Neural crest cell (in vitro differentiated cells): ENCODE measurements at places on chromosomes 4 and X.
A peak's percentile ranks its signal among the peaks of the same experiment; 100 is the strongest.

DNA sequence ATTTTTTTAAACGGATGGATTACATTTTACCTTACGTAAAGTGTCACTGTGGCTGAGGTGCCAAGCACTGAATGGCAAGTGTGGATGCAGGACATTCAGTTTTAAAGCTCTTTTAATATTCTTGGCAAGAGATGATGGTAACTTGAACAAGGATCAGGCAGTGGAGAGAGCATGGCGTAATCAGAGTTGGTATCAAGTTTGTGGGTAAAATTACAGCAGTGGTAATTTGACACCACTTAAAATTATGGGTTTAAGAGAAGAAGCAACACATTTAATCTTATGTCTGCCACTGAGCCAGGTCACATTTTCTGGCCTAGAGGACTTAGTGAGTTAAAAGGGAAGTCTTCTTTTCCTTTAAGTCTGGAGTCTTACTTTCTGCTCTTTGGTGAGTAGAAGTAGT lies 100.5 kb downstream of the NAA11 start:
- no peak for DNase-seq

DNA sequence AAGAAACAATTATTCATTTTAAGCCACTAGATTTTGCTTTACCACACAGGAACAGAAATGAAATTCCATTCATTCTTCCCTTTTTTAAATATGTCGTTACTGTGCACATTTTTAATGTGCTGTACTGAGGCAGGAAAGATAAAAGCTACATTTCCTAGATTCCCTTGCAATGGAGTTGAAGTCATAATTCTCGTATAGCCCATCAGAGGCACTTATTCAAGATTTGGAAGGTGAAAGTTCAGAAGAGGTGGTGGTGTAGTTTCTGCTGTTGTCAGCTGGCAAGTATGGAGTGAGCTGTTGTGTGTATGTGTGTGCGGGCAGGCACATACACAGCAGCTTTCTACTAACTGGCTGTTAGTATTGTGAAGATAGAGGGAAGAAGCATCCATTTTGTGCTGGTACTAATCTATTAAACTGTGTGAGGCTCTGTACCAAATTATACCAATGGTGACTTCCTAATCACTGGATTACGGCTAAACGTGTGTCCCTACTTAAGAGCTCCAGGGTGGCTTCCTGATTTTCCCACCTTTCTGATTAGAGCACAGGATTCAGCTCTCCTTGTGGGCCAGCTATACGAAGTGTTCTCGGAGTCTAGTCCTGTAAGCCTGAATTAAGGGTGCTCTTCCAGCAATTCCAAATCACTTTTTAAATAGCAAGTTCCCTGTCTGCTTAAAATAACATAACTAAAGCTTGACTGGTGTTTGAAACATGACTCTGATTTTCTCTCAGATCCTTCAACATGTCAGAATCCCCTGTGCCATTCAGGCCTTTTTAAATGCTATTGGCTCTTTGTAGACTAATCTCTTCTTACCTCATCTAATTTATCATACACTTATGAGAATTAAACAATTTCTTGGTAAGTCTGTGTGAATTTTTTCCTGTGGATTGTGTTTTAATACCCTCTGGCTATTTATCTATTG lies 43.8 kb downstream of the PDS5A start:
- DNase-seq = no peak

GRCh38 chr4:159607809-159608208 lies 504.9 kb downstream of the RAPGEF2 start:
- no peak for DNase-seq

- no peak for DNase-seq
Observed at GRCh38 chr4:39521253-39521919, 5.9 kb downstream of the UGDH start.

DNA sequence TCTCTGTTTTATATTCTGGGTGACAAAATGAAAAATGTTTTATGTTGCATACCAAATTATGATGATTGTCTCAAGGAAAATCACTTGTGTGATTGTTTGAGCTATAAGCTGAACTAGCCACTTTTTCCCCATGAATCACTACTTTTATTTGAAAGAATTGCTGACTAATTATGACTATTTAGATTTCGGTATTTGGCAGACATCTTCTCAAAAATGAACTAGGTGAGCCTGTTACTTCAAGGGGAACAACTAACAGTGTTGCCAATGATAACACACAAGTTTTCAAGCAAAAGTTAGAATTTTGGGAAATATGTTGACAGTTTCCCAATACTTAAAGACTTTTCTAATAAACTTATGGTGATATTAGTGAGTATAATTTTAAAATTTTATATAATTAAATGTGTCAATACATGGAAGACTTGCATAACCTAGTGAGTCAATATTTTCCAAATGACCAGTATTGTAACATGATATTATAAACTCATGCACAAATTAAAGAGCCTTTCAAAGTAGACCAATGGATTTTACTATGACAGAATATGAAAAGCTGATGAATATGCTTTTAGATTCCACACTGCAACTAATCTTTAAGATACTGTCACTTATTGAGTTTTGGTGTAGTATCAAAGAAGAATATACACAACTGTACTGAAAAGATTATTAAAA lies 187.7 kb upstream of the GATB start:
- no peak for DNase-seq

DNA sequence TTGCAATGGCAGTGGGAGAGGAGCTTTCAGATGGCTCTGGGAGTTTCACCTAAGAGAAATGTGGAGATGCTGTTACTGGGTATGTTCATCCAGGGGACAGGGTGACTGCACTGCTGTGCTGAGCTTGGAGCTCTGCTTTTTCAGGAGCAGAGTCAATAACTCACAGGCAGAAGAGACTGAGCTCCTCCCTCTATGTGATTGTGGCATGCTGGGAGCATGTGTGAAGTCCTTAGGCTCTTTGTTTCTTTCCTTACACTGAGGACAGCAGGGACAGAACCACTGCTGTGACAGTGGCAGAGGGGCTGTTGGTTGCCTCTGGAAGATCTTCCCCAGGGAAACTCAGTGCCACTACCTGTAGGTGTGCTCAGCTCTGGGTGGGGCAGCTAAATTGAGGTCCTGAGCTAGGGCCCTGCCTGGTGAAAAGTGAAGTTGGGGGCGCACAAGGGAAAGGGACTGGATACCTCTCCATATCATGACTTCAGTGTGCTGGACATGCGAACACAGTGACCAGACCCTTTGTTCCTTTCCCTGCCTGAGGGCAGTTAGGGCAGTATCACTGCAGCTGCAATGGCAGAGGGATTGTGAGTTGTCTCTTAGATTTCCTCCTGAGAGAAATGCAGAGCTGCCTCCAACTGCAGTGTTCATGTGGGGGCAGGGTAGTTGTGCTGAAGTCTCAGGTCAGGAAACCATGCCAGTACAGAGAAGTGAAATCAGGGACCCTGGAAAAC lies 156.7 kb downstream of the TENT5D start:
- no peak for DNase-seq

- DNase-seq = no peak
Observed at GRCh38 chrX:136697156-136697555, 49.2 kb downstream of the CD40LG start.

GRCh38 chr4:140790765-140791164 lies 34.6 kb upstream of the TBC1D9 start:
- DNase-seq = no peak

DNA sequence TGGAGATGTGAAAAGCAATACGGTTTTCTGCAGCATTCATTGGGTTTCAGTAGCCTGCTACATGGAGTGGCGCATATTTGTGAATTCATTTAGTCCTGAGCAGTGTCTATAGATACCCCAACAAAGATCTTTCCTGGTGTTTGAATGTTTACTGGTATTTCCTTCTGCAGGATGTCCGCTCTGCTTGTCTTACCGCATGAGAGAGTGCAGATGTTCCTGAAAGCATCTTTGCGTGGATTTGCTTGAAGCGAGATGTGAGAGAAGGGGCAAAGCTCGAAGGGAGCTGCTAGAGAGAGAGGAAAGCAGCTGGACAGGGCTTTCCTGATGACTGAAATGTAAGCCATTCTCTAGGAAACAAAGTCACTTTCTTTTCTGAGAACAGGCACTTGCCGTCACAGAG lies 40.9 kb upstream of the GYPA start:
- DNase-seq = no peak

DNA sequence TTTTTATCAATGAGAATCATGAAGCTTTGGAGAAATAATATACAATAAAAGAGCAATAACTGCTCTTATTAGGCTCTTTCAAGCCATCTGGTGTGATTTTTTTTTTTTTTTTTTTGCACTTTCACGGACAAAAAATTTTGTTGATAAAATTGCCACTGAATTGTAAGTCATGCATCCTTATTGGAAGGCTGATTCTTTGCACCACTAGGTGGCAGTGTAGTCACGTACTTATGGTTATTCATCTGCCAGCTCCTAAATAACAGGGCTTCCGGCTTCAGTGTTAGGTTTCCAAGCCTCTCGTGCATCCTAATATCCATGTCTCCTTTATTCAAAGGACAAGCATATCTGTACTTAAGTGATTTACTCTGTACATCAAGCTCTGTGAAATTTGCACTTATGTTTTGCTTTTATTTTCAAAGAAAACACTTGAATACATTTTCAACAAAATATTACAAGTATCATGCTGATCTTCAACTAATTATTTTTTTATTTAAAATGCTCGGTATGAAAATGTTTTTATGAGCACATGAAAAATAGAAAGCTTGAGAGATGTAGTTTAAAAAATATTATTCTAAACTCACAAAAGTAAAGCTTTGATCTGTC lies 1578.3 kb upstream of the TENM3 start:
- peak; percentile 81 for DNase-seq

DNA sequence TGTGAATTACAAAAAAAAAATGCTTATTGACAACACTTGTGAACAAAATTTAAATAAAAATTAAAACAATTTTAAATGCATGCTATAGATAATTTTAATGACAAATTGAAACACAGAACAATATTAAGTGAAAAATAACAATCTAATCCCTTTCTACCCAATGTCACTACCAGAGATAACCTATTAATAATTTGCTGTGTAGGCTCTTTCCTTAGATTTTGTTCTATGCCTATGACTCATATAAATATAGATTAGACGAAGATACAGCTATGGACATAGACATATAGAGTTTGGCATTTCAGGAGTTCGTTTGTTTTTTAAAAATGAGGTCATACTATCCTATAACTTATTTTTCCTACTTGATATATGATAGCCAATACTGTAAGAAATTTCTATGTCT lies 18.1 kb downstream of the PLAC8 start:
- no peak for DNase-seq

- no peak for DNase-seq
Observed at GRCh38 chr4:78634011-78634664, 82.6 kb downstream of the ANXA3 start.

DNA sequence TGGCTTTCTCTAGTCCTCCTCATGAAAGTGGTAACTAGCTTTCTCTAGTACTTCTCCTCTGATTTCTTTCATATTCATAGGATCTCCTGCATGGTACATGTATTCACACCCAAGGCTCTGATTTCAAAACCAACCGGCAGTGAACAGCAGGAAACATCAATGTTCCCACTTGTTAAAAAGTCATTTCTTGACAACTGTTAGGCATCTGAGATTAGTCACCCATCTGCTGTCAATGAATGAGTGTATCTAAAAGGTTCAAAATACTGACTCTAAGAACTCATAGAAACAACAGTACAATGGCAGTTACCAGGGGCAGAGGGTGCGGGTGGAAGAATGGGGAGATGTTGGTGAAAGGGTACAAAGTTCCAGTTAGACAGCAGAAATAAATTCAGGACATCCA lies 31.5 kb upstream of the PUDP start:
- DNase-seq = no peak

GRCh38 chr4:88976775-88977035 lies 80.3 kb downstream of the FAM13A start:
- no peak for DNase-seq
